Subcutaneous preadipocyte (primary cell): ENCODE measurements at places on chromosomes 12 and 14. TPM values are rescaled to one million over a fixed set of nuclear protein-coding genes. Genes with fewer than 3 reads are reported as not detected.

The SRRM4 gene
- not detected in 2 replicates for total RNA-seq

The LRRC10 gene
- not detected in 2 replicates for total RNA-seq

The DNM1L gene
- total RNA-seq: 78.6 and 87.4 TPM in 2 replicates

The STON2 gene
- 5.7 and 13.6 TPM in 2 replicates for total RNA-seq

The FBXO21 gene
- 64.5 and 73.5 TPM in 2 replicates for total RNA-seq

The ENDOU gene
- 0.37 and 1.6 TPM in 2 replicates for total RNA-seq

The CNTN1 gene
- total RNA-seq: 0.39 and 1.1 TPM in 2 replicates

The SLC38A1 gene
- total RNA-seq: 27.2 and 71.7 TPM in 2 replicates

The FAM181A gene
- total RNA-seq: not detected in 2 replicates

The SOX5 gene
- 4.4 and 6.8 TPM in 2 replicates for total RNA-seq
